ENCODE measurements at places on chromosomes 16 and 17.

GRCh38 chr17:60751884-60752283 is 74.2 kb downstream of the BCAS3 start:
- no peak for DNase-seq

DNA sequence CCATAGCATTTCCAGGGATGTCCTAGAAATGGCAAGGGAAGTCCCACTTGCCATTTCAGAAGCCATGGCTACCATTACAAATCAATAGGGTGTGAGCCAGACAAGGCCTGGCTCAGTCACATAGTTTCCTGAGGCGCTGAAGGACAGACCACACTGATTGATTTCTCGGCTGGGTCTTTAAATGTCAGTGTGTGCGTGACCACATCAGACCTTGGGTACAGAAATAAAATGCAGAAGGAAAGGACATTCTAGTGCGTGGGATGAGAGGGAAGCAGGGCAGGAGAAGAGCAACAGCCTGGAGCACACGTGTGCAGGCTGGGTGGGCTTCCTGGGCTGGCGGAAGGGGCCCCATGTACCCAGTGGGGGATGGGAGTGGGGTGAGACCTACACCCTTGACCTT is 58.7 kb upstream of the LYRM9 start:
- DNase-seq = no peak

DNA sequence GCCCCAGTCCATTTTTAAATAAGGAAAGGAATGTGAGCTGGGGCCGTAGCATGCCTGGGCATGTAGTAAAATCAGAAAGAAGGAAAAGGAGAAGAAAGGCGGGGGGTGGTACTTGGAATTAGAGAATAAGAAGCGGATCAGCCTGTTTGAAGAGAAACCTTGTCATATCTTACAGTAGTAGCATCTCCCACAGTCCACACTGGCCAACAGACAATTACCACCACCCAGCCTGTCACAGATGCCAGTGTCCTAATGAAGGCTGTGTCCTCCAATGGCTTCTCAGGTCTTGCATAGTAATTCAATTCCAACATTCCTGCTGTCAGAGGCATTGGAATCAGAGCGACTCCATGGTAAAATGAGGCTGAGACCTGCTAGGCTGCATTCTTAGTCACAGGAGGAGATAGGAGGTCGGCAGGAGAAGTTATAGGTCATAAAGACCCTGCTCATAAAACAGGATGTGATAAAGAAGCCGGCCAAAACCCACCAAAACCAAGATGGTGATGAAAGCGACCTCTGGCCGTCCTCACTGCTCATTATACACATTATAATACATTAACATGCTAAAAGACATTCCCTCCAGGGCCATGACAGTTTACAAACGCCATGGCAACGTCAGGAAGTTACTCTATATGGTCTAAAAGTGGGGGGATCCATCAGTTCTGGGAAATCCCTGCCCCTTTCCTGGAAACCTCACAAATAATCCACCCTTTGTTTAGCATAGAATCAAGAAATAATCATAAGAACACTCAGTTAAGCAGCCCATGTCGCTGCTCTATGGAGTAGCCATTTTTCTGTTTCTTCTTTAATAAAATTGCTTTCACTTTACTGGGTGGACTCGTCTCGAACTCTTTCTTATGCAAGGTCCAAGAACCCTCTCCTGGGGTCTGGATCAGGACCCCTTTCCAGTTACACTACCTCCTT is 9.6 kb upstream of the AKAP10 start:
- peak; percentile 2 for DNase-seq

- no peak for DNase-seq
These were observed 118.5 kb downstream of the C16orf78 start for GRCh38 chr16:49491771-49492761.

DNA sequence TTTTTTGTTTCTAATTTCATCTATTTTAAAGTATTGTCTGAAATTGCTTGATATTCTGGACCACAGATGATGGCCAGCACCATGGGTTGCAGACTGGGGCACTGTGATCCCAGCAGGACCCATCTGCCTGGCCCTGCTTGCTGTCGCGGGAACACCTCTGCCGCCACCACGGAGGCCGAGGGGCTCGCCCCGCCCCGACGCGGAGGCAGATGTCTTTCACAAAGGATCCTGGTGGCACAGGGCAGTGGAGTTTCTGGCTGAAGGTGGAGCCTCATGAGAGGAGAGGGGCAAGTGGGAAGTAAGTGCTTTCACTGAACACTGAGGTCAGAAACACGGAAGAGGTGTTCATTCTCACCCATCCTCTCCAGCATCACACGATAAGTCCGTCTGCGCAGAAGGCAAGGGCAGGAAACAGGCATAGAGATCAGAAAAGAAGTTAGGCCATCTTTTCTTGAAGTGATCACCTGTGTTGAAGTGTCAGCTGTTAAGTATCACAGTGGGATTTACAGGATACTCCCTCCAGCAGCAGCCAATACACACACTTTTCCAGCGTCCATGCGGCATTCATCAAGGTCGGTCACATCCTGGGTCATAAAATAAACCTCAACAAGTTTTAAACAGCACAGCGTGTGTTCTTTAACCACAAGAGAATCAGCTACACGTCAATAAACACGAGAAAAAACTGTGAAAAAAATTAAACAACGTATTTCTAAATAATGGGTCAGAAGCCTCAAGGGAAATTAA is 194.5 kb downstream of the RPTOR start:
- no peak for DNase-seq

- peak; percentile 67 for DNase-seq
These were observed 41.7 kb downstream of the TIMM22 start for GRCh38 chr17:1038459-1039122.

DNA sequence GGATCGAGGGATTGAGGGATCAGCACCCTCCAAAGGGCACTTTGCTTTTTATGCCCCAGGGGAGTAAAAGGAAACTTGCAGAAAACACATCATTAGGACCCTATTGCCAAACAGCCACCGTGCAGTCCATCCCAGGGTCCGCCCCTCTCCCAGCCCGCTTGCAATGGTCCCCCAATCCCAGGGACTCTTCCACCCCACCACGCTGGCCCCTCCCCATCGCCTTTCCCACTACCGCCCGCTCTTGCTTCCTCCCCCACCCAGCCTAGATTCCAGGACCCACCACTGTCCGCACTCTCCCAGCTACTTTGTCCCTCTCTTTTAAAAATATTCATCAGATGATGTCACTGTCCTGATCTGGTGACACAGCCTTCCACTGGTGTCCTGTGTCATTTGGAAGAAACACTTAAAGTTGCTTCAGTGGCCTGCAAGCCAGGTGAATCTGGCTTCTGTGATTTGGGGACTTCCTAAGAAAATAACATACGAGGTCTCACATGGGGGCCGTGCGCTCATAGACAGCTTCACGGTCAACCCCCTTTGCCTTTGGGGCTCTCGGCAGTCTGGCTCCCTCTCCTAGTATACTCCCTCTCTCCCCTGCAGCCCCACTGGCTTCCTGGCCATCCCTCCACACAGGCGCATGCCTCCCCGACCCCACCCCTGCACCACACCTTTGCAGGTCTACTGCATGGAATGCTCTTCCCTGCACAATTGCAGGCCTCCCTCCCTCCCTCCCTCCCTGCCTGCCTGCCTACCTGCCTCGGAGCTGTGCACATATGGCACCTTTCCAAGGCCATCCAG is 127.9 kb downstream of the RBFOX3 start:
- DNase-seq = no peak

GRCh38 chr17:40122999-40123810 is 1.4 kb downstream of the MSL1 start:
- peak; percentile 72 for DNase-seq

GRCh38 chr17:34252444-34253138 is 2.5 kb upstream of the CCL2 start:
- DNase-seq = peak; percentile 51

DNA sequence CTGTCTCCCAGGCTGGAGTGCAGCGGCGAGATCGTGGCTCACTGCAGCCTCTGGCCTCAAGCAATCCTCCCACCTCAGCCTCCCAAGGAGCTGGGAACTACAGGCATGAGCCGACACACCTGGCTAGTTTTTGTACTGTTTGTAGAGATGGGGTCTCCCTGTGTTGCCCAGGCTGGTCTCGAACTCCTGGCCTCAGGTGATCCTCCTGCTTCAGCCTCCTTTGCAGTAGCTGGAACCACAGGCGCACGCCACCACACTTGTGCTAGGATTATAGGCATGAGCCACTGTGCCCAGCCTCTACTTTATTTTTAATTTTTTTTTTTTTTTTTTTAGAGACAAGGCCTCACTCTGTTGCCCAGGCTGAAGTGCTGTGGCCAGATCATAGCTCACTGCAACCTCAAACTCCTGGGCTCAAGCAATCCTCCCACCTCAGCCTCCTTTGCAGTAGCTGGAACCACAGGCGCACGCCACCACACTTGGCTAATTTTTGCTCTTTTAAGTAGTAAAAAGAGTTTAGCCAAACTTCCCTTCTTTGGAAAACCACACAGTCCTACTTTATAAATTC is 4.4 kb downstream of the NTAN1 start:
- no peak for DNase-seq

DNA sequence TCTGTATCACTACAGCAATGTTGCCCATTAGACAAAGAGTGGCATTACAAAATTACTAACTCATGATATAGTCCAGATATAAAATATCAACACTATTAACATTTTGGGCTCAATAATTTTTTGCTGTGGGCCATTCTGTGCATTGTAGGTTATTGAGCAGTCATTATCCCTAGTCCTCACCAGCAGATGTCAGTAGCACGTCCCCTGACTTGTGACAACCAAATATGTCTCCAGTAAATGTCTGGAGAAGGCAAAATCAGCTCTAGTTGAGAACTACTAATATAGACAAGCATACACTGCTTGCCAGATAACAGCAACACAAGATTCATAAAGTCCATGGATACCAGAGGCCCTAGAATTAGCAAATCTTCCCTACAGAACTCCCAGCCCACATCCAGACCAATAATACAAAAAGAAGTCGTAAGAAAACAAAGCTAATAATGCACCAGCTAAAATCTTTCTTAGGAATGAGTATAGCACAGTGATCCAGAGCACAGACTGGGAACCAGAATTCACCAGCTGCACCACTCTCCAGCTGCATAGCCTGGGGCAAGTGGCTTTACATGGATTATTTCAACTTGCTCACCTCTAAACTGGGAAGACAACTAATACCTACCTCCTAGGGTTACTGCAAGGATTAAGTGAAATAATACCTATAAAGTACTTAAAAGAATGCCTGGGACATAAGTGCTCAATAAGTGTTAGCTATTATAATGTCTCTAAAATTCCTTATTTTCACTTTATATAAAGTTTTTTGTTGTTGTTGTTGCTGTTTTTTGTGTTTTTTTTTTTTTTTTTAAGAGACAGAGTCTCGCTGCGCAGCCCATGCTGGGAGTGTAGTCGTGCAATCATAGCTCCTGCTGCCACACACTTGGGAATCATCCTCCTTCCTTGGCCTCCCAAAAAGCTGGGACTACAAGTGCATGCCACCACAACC is 23.7 kb downstream of the HELZ start:
- peak; percentile 61 for DNase-seq

DNA sequence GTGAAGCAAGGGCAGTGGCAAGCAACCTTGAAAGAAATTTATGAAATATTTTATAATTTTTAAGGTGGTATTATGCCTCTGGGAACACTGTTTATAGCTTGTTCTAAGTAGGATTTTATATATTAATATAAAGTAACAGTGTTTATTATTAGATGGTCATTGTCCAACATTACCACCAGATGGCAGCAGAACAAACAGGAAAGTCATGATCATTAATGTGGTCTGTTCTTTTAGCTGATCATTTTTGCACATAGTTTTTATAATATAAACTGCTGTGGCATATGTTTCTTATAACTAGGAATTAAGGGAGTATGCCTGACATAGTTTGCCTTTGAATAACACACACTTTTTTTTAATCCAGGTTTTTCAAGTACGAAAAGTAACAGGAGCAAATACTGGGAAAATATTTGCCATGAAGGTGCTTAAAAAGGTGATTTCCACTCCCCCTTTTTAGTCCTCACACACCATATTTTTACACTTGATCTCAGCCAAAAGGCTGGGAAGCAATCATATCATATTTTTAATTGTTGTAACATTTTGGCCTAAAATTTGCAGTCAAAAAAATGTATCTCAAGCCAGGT is 21.4 kb downstream of the RPS6KB1 start:
- DNase-seq = peak; percentile 52

- no peak for DNase-seq
These were observed 12.6 kb upstream of the PYDC1 start for GRCh38 chr16:31229501-31229900.

DNA sequence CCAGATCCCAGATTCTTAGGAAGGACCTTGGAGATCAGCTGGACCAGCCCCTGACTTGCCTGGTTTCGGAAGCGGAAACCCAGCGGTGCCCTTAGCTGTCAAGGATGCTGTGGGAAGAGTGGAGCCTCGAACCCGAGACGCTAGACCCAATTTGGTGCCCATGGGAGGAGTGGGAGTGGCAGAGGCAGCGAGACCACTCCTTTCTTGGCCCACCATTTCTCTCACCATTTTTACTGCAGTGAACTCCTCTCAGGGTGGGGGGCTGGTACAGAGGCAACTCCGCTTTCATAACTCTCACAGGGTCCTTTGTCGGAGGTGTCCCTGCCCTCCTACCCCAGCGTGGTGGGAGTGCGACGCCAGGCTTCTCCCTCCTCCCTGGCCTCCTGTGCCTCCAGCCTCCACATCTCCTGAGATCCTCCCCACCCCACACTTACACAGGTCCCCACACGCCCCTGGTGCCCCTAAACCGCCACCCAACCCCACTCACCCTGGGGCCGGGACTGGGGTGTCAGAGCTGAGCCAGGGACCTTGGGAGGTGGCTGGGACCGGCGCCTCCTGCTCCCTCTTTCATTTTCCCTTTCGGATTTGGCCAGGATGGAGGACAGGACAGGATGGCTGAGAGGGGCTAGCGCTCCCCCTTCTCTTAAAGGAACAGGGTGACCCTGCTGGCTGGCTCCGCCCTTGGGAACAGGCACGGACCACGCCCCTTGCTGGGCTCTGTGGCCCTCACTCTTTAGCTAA is at the start of gene GJD3:
Gene GJD3 (minus strand): TSS at position 617 of the 741 bp plus-strand sequence. CDS start 922 bp downstream, outside the sequence.
- DNase-seq = no peak

GRCh38 chr16:48479329-48479728 is 94.1 kb upstream of the SIAH1 start:
- no peak for DNase-seq

DNA sequence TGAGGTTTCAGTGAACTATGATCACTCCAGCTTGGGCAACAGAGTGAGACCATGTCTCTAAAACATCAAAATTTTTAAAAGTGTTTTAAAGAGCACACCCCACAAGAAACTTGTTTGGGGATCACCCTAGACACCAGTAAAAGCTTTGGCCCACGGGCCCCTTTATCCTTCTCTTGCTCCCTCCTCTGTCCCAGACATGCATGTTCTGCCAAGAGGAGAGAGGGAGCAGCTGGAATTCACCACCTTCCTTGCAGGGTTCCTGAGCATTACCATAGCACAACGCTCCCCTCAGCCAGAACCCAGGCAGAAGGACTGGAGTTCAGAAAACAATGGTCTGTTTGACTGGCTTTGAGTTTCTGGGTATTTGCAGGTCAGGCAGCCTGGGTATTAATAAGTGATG is 214.3 kb upstream of the CDH5 start:
- DNase-seq = no peak

GRCh38 chr17:28416703-28417311 is 10.8 kb upstream of the SLC46A1 start:
- peak; percentile 56 for DNase-seq

- peak; percentile 75 for DNase-seq
These were observed 55.6 kb upstream of the ALOX12 start for GRCh38 chr17:6940186-6940649.

- no peak for DNase-seq
These were observed 36.2 kb upstream of the MEOX1 start for GRCh38 chr17:43697937-43698336.
